Hematopoietic multipotent progenitor cell treated with erythropoietin and hydrocortisone succinate and interleukin-3 and kit ligand, for 15 days (in vitro differentiated cells): ENCODE measurements at places on chromosomes 7 and 10.

- no peak for DNase-seq
Observed at GRCh38 chr10:3640816-3641215, 144.2 kb downstream of the KLF6 start.

DNA sequence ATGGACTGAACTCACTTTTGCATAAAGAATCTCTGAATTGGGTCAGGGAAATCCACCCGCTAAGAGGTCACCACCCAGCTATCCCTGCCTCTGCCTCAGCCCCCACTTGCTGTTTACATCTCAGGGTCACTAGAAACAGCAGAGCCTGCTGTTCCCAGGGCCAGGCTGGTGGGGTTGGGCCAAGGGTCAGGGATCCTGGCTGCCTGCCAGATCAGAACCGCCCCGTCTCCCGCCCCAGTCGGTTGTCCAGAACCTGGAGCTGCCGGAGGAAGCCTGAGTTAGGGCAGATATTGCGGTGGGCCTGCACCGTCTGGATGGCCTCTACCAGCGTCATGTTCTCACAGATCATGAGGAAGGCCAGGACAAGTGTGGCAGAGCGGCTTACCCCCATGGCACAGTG is 17.0 kb upstream of the SAMD8 start:
- no peak for DNase-seq

DNA sequence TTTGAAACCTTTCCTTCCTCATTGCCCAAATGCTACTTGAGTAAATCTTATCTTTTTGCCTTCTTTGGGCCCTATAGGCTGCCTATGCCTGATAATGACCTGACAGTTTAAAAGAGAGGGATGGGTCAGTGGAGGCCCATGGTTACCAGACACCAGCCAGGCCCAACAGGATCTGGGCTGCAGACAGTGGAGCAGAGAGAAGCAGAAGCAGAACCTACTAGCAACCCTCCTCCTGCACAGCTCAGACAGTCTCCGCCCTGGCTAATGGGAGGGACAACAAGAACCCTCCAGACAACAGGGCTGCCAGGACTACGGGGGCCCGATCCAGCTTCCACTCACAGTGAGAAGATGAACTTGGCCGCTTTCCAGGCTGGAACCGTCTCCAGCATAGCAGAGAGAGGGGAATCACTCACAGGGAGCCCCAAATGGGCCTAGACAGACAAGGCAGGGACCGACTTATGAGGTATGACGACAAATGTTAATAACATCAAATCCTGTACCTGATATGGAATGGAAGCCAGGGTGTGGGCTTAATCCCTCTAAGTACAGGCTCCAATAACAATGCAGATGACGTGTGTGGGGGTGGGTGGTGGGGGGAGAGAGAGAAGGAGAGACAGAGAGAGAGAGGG is 31.7 kb upstream of the DGKI start:
- DNase-seq = no peak

- no peak for DNase-seq
Observed at GRCh38 chr10:48279081-48279751, 4.7 kb upstream of the FRMPD2 start.

DNA sequence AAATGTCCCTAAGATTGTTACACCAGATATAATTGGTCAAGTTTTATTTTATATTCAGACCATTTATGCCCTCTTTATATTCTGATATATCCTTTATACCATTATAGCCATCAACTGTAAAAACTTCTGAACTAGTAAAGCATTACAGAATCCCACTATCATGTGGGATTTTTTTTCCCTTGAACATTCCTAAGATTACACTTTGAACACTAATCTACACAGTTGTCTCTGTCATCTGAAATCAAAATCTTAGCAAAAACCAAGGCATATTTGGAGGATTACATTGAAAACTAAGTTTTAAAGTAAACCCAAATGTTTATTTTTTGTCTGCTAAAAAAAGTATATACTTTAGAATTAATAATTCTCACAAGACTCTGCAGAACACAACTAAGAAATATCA is 116.2 kb upstream of the GPR22 start:
- DNase-seq = no peak

GRCh38 chr10:72024596-72024995 is 60.4 kb downstream of the CHST3 start:
- no peak for DNase-seq

DNA sequence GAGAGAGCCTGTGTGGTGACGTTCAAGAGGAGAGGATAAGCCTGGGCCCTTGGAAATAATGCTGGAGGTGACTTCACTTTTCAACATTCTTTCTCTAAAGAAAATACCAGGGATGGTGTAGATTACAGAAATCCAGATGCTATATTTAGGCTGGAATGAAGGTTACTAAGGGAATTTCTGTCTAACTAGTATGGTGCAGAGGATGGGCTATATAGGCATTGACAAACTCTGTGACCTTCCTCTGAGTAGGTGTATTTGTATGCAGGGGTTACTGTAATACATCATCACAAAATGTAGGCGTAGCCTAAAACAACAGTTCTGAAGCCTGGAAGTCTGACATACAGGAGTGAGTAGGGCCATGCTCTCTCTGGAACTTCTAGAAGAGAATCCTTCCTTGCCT is 155.3 kb upstream of the INHBA start:
- no peak for DNase-seq

DNA sequence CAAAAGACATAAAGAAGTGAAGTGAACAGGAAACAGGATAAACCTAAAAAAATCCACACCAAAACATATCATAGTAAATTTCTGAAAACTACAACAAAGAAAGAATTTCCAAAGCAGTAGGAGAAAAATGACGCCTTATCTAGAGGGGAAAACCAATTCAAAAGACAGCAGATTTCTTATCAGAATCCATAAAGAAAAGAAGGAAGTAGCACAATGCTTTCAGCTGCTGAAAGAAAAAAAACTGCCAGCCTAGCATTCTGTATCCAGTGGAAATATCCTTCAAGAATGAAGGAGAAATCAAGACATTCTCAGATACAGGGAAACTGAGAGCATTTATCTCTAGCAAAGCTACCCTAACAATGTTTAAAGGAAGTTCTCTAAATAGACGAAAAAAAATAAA is 37.8 kb downstream of the PDLIM1 start:
- DNase-seq = no peak

DNA sequence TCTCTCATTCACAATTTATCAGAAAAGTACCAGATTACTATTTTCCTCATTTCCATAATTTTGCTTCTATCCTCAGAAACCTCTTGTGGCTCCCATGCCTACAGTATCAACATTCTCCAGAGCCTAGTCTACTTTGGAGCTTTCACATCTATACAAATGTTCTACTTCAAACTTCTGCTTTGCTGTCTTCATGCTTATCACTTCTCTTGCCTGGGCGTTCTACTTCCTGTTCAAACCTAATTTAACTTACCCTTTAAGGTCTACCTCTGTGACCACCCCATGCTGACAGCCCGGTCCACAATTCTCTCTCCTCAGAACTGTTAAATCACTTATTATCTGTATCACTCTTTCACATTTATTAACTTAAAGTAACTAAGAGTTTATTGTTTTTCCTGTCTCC is 6.1 kb upstream of the PTPN12 start:
- no peak for DNase-seq

DNA sequence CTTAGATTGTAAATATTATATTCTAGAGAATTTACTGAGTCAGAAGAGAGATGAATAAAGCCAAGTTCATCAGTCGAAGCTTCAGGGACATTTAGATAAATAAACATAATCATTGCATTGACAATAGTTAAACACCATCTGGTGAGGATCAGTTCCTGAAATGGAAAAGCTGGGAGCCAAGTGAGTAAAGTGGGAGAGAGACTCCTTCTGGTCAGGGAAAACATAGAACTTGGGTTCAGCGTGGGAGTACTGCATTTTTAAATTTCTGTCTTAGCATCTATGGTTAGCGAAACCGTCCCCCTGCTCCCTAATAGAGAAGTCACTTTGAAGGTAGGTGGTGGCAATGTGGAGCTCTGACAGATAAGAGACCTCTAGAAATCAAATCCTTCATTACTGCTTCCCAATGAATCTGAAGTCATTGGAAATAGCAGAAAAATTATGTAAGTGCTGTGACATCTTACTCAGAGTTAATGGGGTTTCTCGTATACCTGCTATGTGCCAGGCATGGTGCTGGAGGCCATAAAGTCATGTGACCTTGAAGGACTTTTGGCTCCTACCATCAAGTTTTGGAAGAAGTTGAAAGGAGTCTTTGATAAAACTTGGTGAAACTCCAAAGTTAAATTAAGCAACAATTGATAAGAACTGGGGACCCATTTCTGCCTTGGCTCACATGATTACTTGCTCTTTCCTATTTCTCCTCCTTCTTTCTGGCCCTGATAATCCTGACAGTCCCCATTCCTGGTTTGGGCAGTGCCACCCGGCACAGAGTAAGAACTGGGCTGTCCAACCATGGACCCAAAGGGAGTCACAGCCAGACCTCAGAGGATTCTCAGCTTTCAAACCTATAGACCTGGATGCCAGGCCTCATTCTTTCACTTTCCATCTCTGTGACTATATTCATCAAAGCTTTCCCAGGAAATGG is 211.2 kb downstream of the C7orf25 start:
- DNase-seq = no peak

- DNase-seq = peak; percentile 57
Observed at GRCh38 chr7:151243408-151244195, 4.9 kb downstream of the SMARCD3 start.

GRCh38 chr7:12731214-12731656 is 43.8 kb downstream of the ARL4A start:
- peak; percentile 83 for DNase-seq

GRCh38 chr7:80347173-80347572 is 164.7 kb downstream of the GNAT3 start:
- DNase-seq = no peak

- DNase-seq = no peak
Observed at GRCh38 chr10:20446561-20447193, 450.4 kb downstream of the NEBL start.

GRCh38 chr10:65566906-65567305 is 1358.9 kb upstream of the LRRTM3 start:
- DNase-seq = no peak

DNA sequence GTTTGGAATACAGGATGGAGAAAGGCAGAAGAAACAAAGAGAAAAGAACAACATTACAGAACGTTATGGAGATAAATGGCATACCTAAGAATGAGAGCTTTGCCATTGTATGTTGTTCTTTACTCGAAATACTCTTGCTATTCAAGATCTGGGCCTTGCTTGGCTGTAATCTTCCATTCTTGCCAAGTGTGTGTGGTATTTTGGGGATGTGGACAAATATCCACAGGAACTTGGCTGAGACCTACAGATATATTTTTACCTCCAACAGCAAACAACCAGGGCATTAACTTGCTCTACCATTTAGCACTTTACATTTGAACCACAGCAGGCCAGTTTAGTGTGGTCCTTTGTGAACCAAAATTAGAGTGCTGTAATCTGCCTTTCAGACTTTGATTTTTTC is 76.3 kb downstream of the DKK1 start:
- DNase-seq = no peak
